ENCODE measurements at places on chromosomes 6 and 20.
A peak's percentile ranks its signal among the peaks of the same experiment; 100 is the strongest.

DNA sequence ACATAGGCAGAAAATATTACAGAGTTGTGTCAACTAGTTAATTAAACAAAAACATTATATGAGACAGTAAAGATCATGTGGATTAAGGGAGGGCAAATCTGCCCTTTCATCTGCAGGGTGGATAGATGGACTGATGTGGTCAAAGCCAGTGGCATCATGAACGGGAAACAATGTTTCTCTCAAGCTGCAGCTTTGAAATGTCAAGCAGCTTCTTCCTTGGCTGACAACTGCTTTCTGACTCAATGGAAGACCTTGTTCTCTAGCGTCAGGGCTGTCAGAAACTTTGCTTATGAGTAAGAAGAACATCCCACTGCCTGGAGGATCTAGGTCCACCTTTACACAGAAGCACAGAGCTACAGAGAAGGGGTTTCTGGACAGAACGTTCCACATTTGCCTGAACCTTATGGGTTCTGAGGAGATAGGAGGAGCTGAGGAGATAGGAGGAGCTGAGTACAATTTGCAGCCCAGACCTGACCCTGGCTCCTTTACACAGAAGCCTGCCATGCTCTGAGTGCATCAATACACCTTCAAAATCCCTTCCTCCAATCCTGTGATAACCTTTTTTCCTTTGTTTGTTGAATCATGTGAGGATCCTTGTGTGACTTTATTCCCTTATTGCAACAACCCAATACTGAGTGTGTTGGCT, 6.1 kb downstream of the CST5 start:
- DNase-seq, result no peak

DNA sequence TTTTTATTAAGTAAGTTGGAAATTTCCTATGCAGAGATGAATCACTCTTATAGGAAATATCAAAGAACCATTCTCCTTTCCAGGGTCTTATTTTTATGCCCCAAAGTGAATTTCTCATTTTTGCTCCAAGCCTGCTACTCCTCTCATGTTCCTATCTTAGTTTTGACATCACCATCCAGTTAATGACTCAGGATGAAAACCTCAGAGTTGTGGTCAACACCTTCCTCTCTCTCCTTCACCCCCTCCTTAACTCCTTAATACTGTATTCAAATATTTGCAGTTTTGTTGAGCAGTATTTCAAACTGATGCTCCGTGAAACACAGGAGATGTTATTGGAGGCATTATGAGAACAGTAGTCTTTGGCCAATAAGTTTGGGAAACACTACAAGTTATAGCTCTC, 64.1 kb downstream of the NRN1 start:
- no peak for DNase-seq

GRCh38 chr6:52513464-52513863, 63.4 kb downstream of the TRAM2 start:
- no peak for DNase-seq

- DNase-seq, result no peak
These were observed 63.1 kb upstream of the PHACTR1 start for GRCh38 chr6:12653486-12653885.

GRCh38 chr6:168636147-168637004, 195.4 kb downstream of the SMOC2 start:
- no peak for DNase-seq

GRCh38 chr6:12403201-12403826, 113.2 kb downstream of the EDN1 start:
- no peak for DNase-seq

GRCh38 chr6:48075181-48075580, 35.8 kb downstream of the PTCHD4 start:
- no peak for DNase-seq

GRCh38 chr6:66226109-66226508, 519.1 kb upstream of the EYS start:
- DNase-seq, result peak; percentile 93

DNA sequence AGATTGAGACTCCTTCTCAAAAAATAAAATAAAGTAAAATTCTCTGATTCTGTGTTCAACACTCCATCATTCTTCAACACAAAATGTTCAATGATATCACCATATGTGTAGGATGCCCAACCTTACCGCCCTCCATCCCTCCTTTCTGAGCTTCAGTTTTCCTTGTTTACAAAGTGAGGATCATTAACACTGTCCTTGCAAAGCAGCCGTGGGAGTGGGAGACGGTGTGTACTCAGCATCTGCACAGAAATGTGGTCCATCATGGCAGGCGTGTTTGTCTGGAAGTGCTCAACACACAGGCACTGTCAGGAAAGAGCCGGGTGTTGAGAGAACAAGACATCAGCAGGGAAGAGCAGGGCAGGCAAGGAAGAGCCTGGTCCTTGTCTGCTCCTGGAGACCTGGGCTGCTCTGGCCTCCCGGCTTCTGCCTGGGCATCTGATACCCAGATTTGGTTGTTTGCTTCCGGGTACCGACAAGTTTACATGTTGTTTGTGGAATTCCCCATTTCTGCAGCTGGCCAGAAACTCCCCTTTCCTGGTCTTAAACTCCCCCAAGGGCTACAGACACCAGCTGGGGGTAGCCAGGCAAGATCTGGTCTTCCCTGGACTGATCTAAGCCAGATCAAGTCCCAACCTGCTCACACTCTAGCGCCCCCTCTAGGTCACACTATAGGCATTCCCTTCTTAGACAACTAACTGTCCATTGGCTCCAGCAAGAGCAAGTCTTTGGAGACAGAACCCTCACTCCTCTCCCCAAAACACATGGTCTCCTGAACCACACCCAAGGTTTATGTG, 26.7 kb upstream of the TTPAL start:
- DNase-seq, result no peak

DNA sequence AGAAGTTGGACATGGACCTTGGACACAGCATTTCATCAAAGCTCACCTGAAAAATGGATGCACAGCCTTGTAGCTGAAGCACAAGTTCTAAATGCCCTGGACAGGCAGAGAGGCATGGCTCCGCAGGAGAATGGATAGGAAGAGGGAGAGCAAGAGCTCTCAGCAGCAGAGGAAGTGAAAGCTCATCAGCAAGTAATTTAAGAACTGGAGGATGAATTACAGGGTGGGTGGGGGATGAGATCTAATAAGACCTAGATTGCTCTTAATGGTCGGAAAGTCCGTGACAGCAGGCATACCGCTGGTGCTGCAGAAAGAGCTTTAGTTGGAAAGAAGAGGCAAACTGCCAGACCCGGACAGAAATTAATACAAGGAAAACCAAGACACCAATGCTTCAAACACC, 37.3 kb upstream of the SAYSD1 start:
- no peak for DNase-seq

GRCh38 chr6:13454286-13455221, 32.8 kb downstream of the GFOD1 start:
- no peak for DNase-seq

DNA sequence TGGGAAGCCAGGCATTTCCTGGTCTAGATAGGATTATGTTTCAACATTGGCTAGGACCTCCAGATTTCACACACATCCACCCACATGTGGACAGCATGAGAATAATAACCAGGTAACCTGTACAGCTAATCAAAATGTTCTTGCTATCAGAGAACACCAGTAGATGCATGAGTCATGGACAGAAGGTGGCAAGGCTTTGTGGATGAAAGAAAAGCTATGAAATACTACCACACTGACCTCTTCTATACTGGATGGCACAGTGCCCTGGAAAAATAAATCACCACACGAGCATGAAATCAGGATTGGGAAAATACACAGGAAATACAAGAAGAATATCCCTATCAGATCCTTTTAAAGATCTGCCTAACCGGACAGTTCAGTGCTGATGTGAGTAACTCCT, 113.0 kb downstream of the GMDS start:
- no peak for DNase-seq

DNA sequence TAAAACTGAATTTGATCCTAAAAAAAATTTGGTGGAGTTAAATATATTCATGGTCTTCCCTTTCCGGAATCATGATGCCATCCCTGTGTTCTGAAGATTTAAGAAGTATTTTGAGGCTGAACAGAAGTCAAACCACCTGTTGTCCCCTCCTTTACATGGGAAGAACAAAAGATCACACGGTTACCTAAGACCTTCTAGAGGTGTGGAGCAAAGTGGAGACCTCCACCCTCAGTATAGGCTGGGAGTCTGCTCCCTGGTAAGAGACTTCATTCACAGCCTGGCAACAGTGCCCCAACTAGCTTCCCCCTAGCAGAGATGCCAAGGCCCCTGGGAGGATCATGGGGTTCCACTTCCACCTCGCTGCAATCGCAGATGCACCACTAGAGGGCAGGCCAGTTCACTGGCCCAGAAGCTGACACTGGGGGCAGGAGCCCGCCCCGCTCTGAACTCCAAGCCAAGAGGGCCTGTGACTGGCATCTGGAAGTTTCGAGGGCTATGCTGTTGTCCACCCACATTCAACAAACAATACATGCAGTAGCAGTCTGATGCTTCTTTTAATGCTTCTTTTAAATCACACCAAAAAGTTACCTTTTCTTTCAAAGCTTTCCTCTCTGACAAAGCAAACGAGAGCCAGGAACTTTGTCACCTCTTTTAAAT, 19.5 kb upstream of the UBE2J1 start:
- DNase-seq, result peak; percentile 66

DNA sequence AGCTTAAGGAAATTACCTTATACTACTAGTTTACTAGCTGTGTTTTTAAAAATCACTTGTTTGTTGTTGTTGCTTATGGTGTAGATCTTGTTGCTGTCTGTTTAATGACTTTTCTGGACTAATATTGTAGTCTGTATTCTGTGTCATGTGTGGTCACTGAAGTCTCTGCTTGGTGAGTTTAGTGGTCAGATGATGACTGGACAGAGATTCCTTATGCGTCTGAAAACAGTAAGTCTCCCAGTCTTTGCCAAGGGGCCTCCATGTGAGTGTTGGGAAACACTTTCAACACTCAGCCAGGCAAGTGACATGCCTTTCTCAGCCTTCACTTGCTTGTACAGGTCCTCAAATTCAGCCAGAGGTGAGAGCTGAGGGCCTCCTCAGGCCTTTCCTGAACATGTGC, 256.9 kb upstream of the RNF24 start:
- no peak for DNase-seq

GRCh38 chr6:155185544-155185943, 78.3 kb upstream of the CLDN20 start:
- peak; percentile 16 for DNase-seq

All from NCI-H2081 (cell line).